ENCODE measurements at places on chromosomes 7 and 10.

GRCh38 chr10:12643279-12643678 lies 293.9 kb downstream of the CAMK1D start:
- DNase-seq = no peak

DNA sequence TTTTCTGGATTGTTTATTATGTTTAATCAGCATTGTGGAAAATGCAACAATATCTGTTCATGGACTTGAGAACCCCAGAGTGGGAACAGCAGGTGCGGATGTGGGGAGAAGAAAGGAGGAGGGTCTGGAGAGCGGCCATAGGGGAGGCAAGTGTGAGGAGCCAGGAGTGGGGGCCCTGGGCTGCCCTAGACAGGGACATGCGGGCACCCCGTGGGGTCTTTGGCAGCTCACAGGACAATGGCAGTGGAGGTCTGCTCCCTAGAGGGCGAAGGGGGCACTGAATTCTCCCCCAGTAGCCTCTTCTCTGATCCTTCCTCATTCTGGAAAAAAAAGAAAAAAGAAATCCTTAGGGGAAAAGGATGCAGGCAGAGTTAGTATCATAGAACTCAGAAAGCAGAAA lies 8.9 kb downstream of the TMEM176B start:
- DNase-seq = no peak

GRCh38 chr7:81774551-81774950 lies 4.7 kb upstream of the HGF start:
- no peak for DNase-seq

DNA sequence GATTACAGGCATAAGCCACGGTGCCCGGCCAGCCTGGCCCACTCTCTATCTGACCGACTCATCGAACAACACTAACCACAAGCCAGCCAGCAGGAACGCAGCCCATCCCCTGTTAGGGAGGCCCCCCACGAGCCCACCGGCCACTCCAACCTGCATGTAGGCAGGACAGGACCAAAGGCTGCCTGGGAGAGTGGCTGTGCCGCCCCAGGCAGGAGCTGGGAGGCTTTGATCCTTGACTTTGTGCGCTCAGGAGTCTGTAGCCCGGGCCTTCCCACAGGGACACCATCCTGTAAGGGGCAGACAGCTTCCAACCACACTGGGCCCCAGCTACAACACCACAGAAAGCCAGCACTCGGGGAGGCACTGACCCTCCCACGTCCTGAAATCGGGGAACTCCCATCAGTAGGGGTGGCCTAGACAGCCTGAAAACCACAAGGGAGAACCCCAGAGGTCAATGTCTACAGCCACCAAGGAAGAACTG lies 29.4 kb downstream of the GRID1 start:
- DNase-seq = no peak

DNA sequence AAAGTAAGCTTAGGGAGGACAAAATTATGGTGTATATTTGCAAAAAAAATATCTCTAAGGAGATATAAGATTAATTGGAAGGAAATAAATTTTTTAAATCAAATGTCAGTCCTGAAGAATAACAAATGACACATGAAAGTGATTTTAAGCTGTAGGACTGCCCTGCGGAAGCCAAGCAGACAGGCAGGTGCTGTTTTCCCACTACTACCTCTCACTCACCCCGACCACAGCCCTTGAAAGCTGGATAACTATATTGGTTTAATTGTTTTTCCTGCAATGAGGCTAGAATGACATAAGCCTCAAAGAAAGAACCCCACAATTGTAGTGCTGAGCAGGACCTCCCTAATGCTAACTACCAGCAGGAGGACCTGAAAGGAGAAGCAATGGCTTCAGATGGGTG lies 68.6 kb upstream of the VIPR2 start:
- no peak for DNase-seq
